Urinary bladder (tissue), 4 donors: ENCODE measurements at places on chromosomes 7 and 10.

DNA sequence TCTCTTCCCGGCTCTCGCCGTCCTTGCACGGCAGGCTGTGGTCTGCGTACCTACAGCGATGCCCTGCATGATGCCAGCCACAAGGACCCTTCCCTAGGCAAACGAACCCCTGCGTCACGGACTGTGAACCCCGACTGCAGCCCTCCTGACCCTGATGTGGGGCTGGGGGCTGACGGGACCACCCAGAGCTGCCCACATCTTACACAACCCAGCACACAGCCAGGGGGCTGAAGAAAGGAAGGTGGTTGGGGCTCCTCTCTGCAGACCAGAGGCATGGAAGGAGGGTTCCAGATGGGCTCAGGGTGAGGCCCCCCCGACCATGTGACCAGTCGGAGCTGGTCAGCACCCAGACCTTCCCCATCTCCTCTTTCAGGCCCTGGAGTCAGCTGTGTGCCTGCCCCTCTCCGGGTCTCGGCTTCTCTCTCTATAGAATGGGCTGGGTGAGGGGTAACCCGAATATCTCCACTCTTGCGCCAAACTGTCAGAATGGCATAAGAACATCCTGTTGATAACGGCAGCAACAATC, 41.4 kb downstream of the EBF3 start:
- DNase-seq: no peak

GRCh38 chr10:24132741-24133140, 76.2 kb upstream of the KIAA1217 start:
- DNase-seq: no peak

- DNase-seq: no peak
Observed at GRCh38 chr10:52283174-52283573, 30.9 kb upstream of the DKK1 start.

GRCh38 chr10:110815354-110816004, 56.2 kb upstream of the PDCD4 start:
- no peak for DNase-seq

GRCh38 chr7:13797545-13797944, 191.9 kb downstream of the ETV1 start:
- no peak for DNase-seq

DNA sequence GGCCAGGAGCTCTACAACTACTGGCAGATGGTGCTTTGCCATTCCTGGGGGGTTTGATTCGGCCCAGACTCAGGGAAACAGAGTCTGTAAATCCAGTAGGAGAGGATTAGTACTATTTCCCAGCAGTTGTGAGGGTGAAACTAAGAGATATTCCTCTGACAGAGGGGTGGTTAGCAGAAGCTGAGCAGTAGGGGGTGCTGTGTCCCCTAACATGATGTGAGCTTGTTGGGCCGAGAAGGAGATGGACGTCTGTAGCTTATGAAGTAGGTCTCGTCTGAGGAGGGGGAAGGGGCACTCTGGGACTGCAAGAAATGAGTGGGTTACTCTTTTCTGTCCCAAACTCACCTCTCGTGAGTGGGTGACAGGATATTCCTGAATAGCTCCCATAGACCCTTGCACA, 179.2 kb upstream of the MBL2 start:
- DNase-seq: no peak

- no peak for DNase-seq
Observed at GRCh38 chr7:29326864-29327263, 132.3 kb downstream of the CHN2 start.

DNA sequence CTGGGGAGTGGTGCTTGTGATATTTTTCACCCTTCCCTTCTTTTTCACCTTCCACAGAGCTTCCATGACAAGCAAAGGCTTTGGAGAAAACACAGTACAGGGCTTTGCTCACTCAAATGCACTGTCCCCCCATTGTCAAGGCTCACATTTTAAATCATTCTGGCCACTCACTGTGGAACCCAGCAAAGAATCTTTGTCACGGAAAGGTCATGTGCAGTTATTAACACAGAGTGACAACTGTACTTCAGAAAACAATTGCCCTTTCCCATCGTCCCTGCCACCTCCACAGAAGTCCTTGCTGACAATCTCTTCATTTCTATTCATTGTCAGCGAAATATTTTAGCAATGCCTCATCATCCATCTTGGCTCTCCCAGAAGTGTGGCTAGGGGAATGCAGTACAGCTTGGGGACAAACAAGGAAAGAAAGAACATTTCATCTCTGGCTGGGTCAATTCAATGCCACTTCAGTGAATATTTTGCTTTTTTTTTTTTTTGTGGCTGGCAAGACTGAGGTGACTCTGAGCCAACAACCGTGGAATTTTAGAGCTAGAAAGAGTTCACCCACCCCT, 851.0 kb downstream of the KCNMA1 start:
- no peak for DNase-seq

DNA sequence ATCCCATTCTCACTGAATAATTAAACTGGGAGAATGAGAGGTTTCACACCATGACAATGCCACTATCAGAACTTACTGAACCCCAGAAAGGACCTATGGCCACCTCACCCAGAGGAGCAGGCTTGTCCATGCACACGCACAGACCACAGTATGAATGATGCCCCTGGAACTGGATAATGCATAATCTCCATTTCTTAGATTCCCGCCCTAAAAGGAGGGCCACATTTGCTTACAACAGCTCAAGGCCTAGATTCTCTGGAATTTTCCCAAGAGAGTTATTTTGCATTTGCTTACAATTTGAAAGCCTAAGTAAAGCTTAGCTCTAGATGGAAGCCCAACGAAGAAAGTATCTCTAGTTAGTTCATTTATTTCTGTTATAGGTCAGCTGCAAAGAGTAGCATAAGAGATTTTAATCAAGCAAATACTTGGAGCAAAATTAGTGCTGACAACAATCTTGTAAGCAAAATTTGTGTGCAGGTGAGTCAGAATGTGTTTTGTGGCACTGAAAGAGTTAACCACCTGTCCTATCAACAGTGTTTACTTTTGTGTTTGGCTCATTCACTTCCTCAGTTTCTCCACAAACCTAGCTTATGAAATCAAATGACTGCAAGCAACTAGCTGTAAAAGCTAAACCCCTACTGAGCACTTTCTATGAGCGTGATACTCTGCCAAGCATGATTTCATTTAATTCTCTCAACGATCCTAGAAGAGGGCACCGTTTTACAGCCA, 32.1 kb downstream of the ELMO1 start:
- DNase-seq: no peak

DNA sequence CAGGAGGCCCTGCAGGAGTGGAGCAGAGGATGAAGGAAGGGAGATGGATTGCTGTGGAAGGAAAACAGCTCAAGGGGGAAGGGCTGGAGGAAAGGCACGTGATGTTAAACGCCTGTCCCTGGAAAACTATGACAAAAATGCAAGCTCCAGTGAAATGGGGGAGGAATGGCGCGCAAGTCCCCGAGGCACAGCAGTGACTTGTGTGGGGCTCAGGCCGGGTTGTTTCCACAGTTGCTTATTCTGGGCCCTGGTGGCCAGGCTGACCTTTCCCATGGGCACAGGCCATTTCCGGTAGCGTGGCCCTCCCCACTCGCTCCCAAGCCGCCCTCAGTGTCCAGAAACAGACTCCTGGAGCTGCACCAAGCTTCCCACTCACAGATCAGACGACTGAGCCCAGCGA, 68.1 kb upstream of the PDGFA start:
- DNase-seq: no peak

GRCh38 chr10:70367195-70367796, 15.1 kb downstream of the LRRC20 start:
- DNase-seq: no peak

DNA sequence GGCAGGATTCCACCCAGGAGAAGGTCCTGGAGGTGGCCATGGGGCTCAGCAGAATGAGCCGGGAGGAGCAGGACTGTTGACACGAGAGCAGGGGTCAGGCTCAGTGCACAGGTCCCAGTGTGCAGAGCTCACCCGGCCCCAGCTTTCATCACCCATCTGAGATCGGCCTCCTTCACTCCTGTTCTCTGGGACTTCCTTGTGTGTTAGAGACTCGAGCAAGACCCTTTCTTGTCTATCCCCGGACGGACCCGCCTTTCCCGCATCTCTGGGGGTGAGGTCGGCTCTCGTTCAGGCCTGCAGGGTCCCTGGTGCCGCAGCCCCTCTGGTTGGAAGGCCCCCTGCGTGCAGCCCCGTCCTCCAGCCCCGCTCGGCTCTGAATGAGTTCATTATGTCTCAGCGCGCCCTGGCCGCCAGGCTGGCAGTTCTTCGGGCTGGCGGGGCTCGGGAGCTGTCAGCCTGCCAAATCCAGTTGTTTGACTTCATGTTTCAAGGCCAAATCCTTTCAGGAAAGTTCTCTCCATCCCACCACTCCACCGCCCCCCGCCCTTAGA, 127.9 kb downstream of the LHPP start:
- no peak for DNase-seq

- no peak for DNase-seq
Observed at GRCh38 chr7:39464350-39465054, 101.7 kb upstream of the YAE1 start.

DNA sequence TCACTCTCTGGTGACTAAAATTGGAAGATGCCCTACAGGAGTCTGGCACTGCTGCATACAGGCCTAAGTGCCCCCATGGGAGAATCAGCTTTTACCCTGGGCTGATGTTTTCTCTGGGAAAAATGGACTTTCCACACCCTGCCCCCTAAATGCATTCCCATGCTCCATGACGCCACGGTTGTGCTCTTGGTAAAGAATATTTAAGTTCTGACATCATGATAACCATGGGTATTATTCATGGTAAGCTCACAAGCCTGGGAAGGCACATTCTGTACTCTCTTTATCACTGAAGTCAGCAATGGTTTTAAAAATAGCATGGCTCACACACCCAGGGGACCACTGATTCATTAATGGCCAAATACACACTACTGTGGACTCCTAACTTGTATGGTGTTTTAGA, 43.4 kb downstream of the HIPK2 start:
- no peak for DNase-seq

DNA sequence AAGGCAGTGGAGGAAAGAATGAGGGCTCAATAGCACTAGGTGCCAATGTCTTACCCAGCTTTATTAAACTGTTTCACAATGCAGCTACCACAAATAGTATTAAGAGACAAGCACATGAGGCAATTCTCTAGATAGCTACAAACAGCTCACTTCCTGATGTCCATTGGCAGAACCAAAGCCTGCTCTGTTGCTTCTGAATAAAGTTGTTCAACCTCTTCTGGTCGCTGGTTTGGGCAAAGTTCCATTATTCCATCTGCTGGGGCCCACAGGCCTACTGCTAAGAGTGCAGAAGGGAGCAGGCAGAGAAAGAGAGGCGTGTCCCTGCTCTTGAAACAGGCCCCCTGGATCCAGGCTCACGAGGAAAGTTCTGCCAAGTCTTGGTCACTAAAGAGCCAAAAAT, 173.9 kb downstream of the ZNF438 start:
- DNase-seq: no peak

GRCh38 chr7:116455009-116455408, 44.5 kb upstream of the CAV2 start:
- no peak for DNase-seq

DNA sequence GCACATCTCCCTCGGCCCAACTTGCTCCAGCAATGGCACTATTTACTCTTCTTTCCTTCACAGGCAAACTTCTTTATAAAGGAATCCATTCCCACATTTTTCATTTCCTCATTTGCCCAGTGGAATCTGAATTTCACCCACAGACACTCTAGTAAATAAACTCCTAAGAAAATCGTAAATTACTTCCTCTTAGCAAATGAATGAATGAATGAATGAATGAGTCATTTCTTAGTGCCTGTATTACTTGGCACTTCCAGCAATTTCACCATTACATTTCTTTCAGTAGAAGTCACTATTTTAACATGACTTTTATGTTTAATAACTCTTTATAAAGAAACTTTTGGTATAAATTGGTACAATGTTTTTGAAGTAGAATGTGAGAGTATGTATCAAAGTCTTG, 55.7 kb downstream of the DDC start:
- DNase-seq: no peak
